ENCODE measurements at places on chromosomes 1 and 21. TPM values are rescaled to one million over a fixed set of nuclear protein-coding genes. Genes with fewer than 3 reads are reported as not detected.

Gene KCNAB2
- 143 TPM for total RNA-seq

Gene ITPKB
- 99.9 TPM for total RNA-seq

Gene SLC50A1
- total RNA-seq: 61.3 TPM

Gene VANGL2
- 14.5 TPM for total RNA-seq

GRCh38 chr1:219124163-219124562 is 49.5 kb upstream of the LYPLAL1 start:
- H3K4me1 ChIP-seq: no peaks in the 10 kb centered on the region
- H3K4me3 ChIP-seq: no peak overlapping the region
- H3K27me3 ChIP-seq: no peaks in the 10 kb centered on the region
- no peak overlapping the region for H3K27ac ChIP-seq
- no peak for DNase-seq

GRCh38 chr1:87362063-87362833 is 33.6 kb downstream of the LMO4 start:
- no peak overlapping the region for H3K27ac ChIP-seq
- H3K4me1 ChIP-seq: no peaks in the 10 kb centered on the region
- DNase-seq: no peak
- H3K36me3 ChIP-seq: no peaks in the 10 kb centered on the region
- no peaks in the 10 kb centered on the region for H3K27me3 ChIP-seq
- H3K4me3 ChIP-seq: no peak overlapping the region

GRCh38 chr21:41482980-41483379 is 25.0 kb downstream of the TMPRSS2 start:
- no peaks in the 10 kb centered on the region for H3K4me1 ChIP-seq
- no peaks in the 10 kb centered on the region for H3K27me3 ChIP-seq
- H3K4me3 ChIP-seq: no peak overlapping the region
- H3K36me3 ChIP-seq: no peaks in the 10 kb centered on the region
- H3K27ac ChIP-seq: no peak overlapping the region

GRCh38 chr21:14270631-14271030 is 54.7 kb downstream of the RBM11 start:
- H3K27ac ChIP-seq: no peak overlapping the region
- H3K27me3 ChIP-seq: no peaks in the 10 kb centered on the region
- no peak for DNase-seq
- H3K4me3 ChIP-seq: no peak overlapping the region
- H3K36me3 ChIP-seq: no peaks in the 10 kb centered on the region

DNA sequence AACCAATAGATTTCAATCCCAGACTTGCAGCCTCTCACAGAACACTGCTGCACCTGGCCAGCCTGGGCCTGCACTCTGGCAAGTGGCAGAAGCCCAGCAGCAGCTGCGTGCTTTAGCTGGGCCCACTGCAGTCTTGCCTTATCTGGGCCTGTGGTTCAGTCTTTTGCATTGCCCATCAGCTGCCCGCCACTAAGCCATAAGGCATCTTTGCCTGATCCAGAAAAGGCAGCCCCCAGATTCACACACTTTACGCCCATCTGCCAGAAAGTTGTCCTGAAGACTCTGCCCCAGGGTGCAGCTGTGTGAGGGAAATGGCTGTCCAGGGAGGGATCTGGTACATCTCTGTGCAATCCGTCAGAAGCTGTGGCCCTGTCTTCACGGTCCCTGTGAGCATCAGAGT is 217.0 kb downstream of the DNAH14 start:
- no peaks in the 10 kb centered on the region for H3K4me1 ChIP-seq
- no peaks in the 10 kb centered on the region for H3K27me3 ChIP-seq
- no peak overlapping the region for H3K4me3 ChIP-seq
- no peak for DNase-seq
- H3K36me3 ChIP-seq: no peaks in the 10 kb centered on the region
- no peak overlapping the region for H3K27ac ChIP-seq

GRCh38 chr1:207010726-207011125 is 21.8 kb downstream of the C1orf116 start:
- no peaks in the 10 kb centered on the region for H3K4me1 ChIP-seq
- no peak overlapping the region for H3K27ac ChIP-seq
- H3K4me3 ChIP-seq: no peak overlapping the region
- no peak for DNase-seq
- H3K36me3 ChIP-seq: no peaks in the 10 kb centered on the region

- H3K4me1 ChIP-seq: no peaks in the 10 kb centered on the region
- peaks cover 18% of the 10 kb centered on the region for H3K27me3 ChIP-seq
Measured at GRCh38 chr21:32698971-32699693, 28.7 kb downstream of the SYNJ1 start.

- peak overlapping the region; percentile 78 for H3K27ac ChIP-seq
- peaks cover 70% of the 10 kb centered on the region for H3K4me1 ChIP-seq
- H3K27me3 ChIP-seq: no peaks in the 10 kb centered on the region
- no peak for DNase-seq
Measured at GRCh38 chr21:35048183-35048601, 910 bp downstream of the RUNX1 start.

DNA sequence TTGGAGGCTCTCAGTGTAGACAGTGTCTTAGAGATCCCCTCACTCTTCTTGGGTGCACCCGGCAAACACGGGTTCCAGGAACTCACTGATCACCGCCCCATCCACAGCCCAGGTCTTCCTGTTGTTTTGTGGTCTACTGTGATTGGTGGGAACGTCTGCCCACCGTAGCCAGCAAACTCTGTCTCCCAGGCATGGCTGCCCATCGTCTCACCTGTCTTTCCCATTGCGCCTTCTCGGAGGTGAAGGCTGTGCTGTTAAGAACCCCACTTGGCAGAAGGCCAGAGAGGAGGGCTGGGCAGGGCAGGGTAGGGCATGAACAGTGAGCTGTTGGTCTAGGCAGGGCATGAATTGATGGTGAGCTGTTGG is 14.1 kb upstream of the KCNA2 start:
- H3K4me1 ChIP-seq: peaks cover 20% of the 10 kb centered on the region
- DNase-seq: no peak
- no peaks in the 10 kb centered on the region for H3K36me3 ChIP-seq
- no peak overlapping the region for H3K4me3 ChIP-seq

DNA sequence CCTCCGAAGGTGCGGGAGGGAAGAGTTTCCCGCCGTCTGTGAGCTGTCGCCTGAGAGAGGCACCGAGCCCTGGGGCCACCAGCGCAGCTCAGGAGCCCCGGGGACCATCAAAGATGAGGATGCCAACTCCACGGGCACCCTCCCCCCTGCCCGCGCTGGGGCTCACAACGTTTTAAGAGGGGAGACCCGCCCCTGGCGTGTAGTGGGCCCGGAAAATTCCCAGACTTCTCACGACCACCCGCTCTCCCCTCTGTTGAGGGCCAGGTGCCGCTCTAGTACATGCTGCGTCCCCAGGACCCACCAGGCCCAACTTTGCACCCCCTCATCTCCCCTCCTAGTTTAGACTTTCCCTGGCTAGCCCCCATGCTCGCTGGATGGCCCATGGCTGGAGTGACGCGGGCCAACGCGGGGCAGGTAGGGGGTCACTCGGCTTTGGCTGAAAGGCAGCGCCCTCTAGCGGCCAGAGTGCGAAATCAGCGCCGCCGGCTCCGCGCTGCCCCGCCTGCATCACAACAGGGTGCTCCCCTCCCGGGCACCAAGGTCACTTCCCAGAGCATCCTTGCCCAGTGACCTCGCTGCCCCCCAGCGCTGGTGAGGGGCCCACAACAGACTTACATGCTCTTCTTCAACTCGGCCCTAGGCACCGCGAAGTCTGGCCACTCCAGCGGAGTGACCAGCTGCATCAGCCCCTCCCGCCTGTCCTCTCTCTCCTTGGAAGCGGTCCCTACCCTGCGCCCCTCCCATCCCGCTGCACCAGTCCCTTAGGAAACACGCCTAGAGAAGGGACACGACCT is 1.8 kb downstream of the CD160 start:
- no peak overlapping the region for H3K27ac ChIP-seq
- peaks cover 15% of the 10 kb centered on the region for H3K27me3 ChIP-seq
- peak; percentile 79 for DNase-seq

DNA sequence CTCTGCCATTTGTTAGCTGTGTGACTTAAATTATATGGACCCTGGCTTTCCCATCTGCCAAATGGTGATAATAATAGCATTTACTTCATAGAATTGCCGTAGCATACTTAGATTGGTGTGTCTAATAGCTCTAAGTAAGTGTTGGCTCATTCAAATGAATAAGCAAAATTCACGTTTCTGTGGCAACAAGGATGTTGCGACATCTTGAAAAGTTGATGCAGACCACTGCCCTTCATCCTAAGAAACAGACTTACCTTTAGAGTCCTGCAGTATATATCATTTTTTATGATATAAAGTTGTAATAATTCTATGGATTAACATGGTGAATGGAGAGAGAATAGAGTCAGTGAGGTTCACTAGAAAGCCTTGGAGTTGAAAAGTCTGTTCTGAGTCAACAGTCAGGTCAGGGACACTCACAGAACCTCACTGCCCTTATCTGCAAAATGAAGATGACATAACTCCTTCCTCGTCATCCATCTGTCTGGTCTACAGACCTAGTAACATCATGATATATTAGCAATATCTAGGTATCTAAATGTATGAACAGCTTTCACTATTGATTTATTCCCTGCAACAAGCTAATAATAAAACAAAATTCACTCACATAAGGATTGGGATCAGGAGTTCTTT is 167.3 kb upstream of the C8B start:
- no peaks in the 10 kb centered on the region for H3K36me3 ChIP-seq
- no peaks in the 10 kb centered on the region for H3K27me3 ChIP-seq
- H3K4me3 ChIP-seq: no peak overlapping the region
- H3K27ac ChIP-seq: no peak overlapping the region
- H3K4me1 ChIP-seq: no peaks in the 10 kb centered on the region
- no peak for DNase-seq

- no peaks in the 10 kb centered on the region for H3K27me3 ChIP-seq
- H3K4me1 ChIP-seq: peaks cover 74% of the 10 kb centered on the region
- no peak for DNase-seq
- H3K4me3 ChIP-seq: no peak overlapping the region
Measured at GRCh38 chr1:201053155-201053860, 29.8 kb upstream of the KIF21B start.

GRCh38 chr21:35227786-35228185 is 178.7 kb upstream of the RUNX1 start:
- DNase-seq: peak; percentile 73
- H3K36me3 ChIP-seq: no peaks in the 10 kb centered on the region
- peaks cover 20% of the 10 kb centered on the region for H3K4me1 ChIP-seq
- no peaks in the 10 kb centered on the region for H3K27me3 ChIP-seq
- peak overlapping the region; percentile 68 for H3K27ac ChIP-seq
- H3K4me3 ChIP-seq: no peak overlapping the region

DNA sequence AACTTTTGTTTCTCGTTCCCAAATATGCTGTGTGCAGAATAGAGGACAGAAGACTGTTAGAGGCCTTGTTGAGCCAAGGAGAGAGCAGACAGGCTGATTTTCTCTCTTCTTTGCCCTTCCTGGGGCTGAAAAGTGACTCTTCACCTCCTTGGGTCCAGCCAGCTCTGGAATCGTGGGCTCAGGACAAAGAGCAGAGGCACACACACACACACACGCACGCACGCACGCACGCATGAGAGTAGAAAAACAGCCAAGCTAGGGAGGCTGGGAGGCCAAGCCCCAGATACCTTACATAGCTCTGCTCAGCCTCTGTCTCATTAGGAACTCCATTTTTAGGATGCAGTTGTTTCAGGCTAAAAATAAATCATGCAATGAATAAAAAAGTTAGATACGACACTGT is at the start of gene CASQ2:
Gene CASQ2, minus strand, starts transcription at position 166 of the 400 bp plus-strand sequence. CDS start 173 bp downstream, outside the sequence.
- no peak within 1 kb of the TSS for H3K27ac ChIP-seq
- H3K36me3 ChIP-seq: no peaks in the 10 kb centered on the region
- H3K4me3 ChIP-seq: no peak within 1 kb of the TSS
- H3K27me3 ChIP-seq: peaks cover 2% of the 10 kb centered on the region
- H3K4me1 ChIP-seq: no peaks in the 10 kb centered on the region
- DNase-seq: no peak

DNA sequence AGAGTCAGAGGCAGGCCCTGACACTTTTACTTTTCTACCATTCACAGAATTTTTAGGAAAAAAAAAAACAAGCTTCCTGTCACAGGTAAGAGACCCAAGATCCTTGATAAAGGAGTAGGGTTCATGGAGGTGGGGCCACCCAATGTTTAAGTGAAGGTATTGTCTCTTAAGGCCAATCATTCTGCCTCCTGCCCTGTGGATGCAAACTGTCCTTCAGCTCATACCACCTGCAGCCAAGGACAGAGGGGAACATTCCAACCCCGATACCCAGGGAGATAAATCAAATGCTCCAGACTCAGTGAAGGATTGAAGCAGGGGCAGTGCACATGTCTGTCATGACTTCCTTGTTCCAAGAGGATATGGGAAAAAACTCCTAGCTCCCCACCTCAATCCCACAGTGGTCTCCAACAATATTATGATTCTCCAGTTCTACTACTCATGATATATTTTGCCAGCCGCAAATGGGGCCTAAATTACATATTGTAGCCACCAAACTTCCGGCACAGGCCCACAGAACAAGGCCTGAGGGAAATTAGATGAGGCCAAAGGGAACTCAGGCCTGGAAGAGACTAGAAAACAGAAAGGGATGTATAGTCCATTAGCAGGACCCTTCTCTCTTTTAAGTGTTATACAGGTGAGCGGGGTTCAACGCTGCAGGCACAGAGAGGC is 59.5 kb downstream of the TRABD2B start:
- no peak overlapping the region for H3K4me3 ChIP-seq
- no peaks in the 10 kb centered on the region for H3K27me3 ChIP-seq
- no peak overlapping the region for H3K27ac ChIP-seq
- H3K36me3 ChIP-seq: no peaks in the 10 kb centered on the region
- no peaks in the 10 kb centered on the region for H3K4me1 ChIP-seq
- DNase-seq: no peak

DNA sequence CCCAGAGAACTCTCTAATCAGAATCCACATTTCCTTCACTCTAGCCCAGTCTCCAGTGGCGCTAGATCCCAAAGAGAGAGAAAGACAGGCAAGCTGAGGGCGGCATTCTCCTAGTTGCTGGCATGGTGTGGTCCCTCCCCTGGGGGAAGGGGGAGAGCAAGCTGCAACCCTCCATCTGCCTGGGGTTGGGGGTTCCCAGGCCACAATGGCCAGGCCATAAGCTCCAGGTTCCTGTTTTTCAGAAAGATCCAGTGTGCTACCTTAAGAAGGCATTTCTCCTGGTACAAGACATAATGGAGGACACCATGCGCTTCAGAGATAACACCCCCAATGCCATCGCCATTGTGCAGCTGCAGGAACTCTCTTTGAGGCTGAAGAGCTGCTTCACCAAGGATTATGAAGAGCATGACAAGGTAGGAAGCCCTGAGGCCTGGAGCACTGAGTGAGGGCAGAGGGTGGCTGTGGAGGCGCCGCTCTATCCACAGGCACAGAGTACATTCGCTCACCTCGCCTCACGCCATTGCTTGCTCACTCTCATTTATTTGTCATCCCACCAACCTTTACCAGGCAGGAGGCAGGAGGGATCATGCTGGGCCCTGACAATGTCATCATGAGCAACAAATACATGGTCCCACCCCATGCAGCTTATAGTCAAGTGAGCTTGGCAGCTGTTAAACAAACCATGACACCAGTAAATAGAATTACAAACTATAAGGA is 6.6 kb downstream of the CSF1 start:
- H3K4me3 ChIP-seq: no peak overlapping the region
- H3K36me3 ChIP-seq: no peaks in the 10 kb centered on the region
- no peak overlapping the region for H3K27ac ChIP-seq
- DNase-seq: no peak
- no peaks in the 10 kb centered on the region for H3K4me1 ChIP-seq
